Activated CD8-positive, alpha-beta T cell treated with anti-CD3 and anti-CD28 coated beads for 36 hours (primary cell): ENCODE measurements at places on chromosomes 12 and 14. TPM values are rescaled to one million over a fixed set of nuclear protein-coding genes. Genes with fewer than 3 reads are reported as not detected.
A peak's percentile ranks its signal among the peaks of the same experiment; 100 is the strongest.

KIF5A gene
- total RNA-seq: 1.3 TPM

IRAK4 gene
- 24.0 TPM for total RNA-seq

OAS1 gene
- 22.7 TPM for total RNA-seq

DNA sequence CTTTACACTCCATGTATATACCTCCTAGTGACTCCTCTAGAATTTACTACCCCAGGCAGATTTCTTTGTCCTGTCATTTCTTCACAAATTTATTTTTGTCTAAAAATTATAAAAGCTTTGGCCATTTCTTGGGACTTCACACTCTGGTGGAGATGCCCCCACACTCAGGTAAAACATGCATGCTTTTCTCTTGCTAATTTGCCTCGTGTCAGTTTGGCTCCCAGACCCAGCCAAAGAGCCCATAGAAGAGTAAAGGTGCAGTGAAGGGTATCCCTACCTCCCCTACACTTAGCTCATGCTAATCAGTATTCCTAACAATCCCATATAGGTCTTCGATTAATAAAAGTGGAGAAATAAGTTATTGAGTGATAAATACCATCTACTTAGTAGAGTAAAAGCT lies 256.5 kb upstream of the KRR1 start:
- H3K27me3 ChIP-seq: peaks cover 21% of the 10 kb centered on the region
- H3K4me1 ChIP-seq: peaks cover 8% of the 10 kb centered on the region
- H3K27ac ChIP-seq: no peak overlapping the region
- no peak for DNase-seq

- no peak overlapping the region for H3K4me3 ChIP-seq
- H3K36me3 ChIP-seq: peaks cover 22% of the 10 kb centered on the region
- H3K27me3 ChIP-seq: no peaks in the 10 kb centered on the region
- DNase-seq: peak; percentile 68
- H3K27ac ChIP-seq: peak overlapping the region; percentile 44
Measured at GRCh38 chr14:77022236-77022852, 6.2 kb downstream of the IRF2BPL start.

DNA sequence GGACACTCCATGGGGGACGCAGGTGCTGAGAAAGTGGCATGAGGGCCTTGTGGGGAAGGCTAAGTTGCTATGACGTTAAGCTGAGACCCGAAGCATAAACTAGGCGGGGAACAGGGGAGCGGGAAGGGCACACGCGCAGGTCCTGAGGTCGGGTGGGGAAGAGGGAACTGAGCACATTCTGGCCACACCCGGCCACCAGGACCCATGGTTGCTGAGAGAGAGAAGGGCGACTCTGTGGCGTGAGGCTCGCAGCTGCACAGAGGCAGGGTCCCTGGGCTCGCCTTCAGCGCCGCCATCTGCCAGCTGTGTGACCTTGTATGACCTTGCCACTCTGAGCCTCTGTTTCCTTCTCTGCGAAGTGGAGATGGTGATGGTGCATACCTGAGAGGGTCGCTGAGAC lies 182.5 kb downstream of the PHETA1 start:
- no peak overlapping the region for H3K4me3 ChIP-seq
- no peak for DNase-seq
- no peaks in the 10 kb centered on the region for H3K4me1 ChIP-seq
- H3K36me3 ChIP-seq: no peaks in the 10 kb centered on the region
- H3K27ac ChIP-seq: no peak overlapping the region
- peaks cover 5% of the 10 kb centered on the region for H3K27me3 ChIP-seq

DNA sequence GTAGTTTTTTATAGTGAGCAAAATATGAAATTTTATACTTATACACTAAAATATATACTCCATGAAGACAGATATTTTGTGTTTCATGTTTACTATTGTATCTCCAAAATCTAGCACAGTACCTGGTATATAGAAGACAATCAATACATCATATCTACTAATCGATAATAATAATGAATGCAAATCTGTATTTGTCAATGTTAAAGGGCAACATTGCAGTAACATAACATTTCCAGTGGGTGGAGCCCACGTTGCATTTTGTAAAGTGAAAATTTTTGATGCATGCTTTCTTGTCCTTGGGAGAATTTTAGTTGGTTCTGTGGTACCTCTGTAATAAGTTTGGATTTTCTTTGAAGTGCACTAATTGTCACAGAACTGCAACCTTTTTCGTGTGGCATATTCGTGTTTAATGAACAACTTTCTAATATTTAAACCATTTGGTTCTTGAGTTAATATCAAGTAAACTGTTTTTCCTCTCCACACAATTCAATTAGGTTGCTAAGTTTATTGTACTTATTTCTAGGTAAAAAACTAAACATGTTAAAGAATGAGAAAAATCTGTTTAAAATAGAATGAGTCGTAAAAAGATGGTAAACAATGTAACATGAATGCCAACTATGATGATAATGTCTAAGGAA lies 47.4 kb downstream of the AVPR1A start:
- no peaks in the 10 kb centered on the region for H3K36me3 ChIP-seq
- H3K27me3 ChIP-seq: no peaks in the 10 kb centered on the region
- peak; percentile 6 for DNase-seq
